ENCODE measurements at places on chromosomes 7 and 10.
A peak's percentile ranks its signal among the peaks of the same experiment; 100 is the strongest.

- no peak overlapping the region for H3K4me3 ChIP-seq
- H3K4me1 ChIP-seq, result no peaks in the 10 kb centered on the region
- H3K36me3 ChIP-seq, result no peaks in the 10 kb centered on the region
- H3K27me3 ChIP-seq, result no peaks in the 10 kb centered on the region
- DNase-seq, result no peak
- no peak overlapping the region for H3K27ac ChIP-seq
Measured at GRCh38 chr7:135538376-135538775, 19.3 kb upstream of the NUP205 start.

- H3K4me3 ChIP-seq, result no peak overlapping the region
- peaks cover 1% of the 10 kb centered on the region for H3K4me1 ChIP-seq
- H3K27ac ChIP-seq, result no peak overlapping the region
- DNase-seq, result no peak
- peaks cover 2% of the 10 kb centered on the region for H3K27me3 ChIP-seq
Measured at GRCh38 chr10:86393862-86394455, 27.4 kb upstream of the GRID1 start.

- no peaks in the 10 kb centered on the region for H3K36me3 ChIP-seq
- no peak overlapping the region for H3K27ac ChIP-seq
- no peak for DNase-seq
- no peaks in the 10 kb centered on the region for H3K27me3 ChIP-seq
Measured at GRCh38 chr10:60246382-60246781, 143.3 kb downstream of the ANK3 start.

DNA sequence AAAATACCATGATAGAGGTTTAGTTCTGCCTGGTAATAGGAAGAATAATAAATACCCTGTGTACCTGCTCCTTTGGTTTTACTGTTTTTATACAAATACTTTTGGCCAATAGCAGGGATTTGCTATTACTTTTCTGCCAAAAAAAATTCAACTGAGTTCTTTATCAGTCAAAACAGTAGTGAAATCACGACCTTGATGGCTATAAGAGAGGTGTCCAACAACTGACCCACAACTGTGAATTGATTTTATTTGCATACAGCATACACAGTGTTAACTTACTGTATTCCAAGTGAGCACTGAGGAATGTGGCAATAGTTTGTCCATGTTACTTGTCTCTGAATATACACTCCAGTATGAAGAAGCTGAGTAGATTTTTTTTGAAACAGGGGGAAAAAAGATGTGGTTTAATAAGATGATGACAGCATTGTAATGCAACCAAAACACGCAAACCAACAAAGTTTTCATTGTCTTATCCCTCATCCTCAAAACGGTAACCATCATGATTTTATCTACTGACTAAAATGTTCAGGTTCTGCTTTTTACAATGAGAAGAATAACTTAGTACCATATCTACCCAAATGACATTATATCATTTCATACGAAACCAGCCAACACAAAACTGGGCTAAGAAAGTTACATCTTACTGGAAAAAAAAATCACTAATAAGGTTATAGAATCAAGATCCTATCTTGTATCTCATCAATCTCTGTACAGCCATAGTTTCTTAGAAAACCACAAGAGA lies 63.3 kb downstream of the GSAP start:
- DNase-seq, result no peak
- H3K27me3 ChIP-seq, result peaks cover 3% of the 10 kb centered on the region
- H3K4me3 ChIP-seq, result no peak overlapping the region
- H3K27ac ChIP-seq, result no peak overlapping the region

DNA sequence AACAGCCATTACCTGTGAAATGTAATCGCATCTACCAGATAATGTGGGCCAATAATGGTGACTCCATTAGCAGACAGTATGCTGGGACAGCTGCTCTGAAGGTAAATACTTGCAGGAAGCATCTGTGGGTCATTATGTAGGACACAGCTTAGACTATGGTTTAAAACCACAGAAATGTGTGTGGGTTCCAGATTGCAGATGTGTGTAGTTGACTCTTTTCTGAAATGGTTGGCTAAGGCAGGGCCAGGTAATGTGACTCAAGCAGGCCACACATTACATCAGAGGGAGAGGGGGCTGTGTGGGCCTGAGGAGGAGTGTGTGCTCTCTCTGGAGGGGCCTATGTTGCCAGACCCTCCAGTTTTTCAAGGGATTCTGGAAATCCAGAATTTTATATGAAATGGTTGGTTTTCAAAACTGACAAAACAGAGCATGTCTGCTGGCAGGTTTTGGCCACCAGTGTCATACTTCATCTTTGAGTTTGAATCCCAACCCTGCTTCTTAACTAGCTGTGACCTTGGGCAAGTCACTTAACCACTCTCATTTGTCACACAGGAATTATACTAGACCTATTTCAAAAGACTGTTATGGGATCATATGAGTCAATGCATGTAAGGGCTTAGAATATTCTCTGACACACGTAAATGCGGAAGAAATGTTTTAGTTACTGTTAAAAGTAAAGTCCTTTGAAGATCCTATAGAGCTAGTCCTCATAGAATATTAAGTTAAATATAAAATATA lies 64.5 kb downstream of the MCMBP start:
- H3K4me3 ChIP-seq, result no peak overlapping the region
- no peaks in the 10 kb centered on the region for H3K27me3 ChIP-seq
- peak overlapping the region; percentile 64 for H3K27ac ChIP-seq
- H3K36me3 ChIP-seq, result peaks cover 5% of the 10 kb centered on the region

- H3K27ac ChIP-seq, result peak within 1 kb of the TSS; percentile 55
- H3K4me3 ChIP-seq, result peak within 1 kb of the TSS; percentile 93
- peak; percentile 52 for DNase-seq
- peaks cover 13% of the 10 kb centered on the region for H3K27me3 ChIP-seq
- peaks cover 2% of the 10 kb centered on the region for H3K4me1 ChIP-seq
Measured at GRCh38 chr10:75431180-75432111, at the start of gene LRMDA. LRMDA (plus strand) TSS chr10:75431624.

All from glutamatergic neuron (in vitro differentiated cells).